Ascending aorta (tissue), 2 donors: ENCODE measurements at places on chromosomes 3 and 15. TPM values are rescaled to one million over a fixed set of nuclear protein-coding genes. Genes with fewer than 3 reads are reported as not detected.
A peak's percentile ranks its signal among the peaks of the same experiment; 100 is the strongest.

DNA sequence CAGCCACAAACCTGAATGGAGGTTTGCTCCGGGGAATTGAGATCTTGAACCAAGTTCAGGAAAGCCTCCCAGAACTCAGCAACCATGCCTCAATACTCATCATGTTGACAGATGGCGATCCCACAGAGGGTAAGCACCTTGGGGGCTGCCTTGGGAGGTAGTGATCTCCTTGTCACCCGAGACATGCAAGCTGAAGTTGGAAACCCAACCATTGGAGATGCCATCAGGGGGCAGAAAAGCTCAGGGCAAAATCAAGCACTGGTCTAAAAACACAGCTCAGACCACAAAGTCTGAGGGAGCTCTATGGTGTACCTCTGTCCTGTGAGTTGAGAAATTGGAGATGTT, 5.8 kb downstream of the ITIH1 start:
- no peak for DNase-seq

The NTRK3 gene
- 52.7 TPM for total RNA-seq

- no peak for DNase-seq
These were observed 254.2 kb upstream of the STT3B start for GRCh38 chr3:31278532-31278931.

The RBM6 gene
- total RNA-seq, result 84.7 TPM

DNA sequence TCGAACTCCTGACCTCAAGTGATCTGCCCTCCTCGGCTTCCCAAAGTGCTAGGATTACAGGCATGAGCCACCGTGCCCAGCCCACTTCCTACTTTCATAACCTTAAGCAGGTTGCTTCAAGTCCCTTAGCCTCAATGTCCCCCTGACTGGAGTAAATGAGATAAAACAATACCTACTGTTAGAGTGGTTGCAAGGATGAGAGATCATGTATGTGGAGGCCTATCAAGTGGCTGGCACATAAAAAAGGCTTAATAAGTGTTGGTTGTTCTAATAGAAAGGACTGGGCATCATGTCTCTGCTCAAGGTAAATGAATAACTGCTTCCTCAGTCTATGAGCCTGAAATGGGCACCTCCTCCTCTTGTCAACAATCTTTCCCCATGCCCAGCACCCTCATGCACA, 25.9 kb upstream of the UBE2E1 start:
- no peak for DNase-seq

DNA sequence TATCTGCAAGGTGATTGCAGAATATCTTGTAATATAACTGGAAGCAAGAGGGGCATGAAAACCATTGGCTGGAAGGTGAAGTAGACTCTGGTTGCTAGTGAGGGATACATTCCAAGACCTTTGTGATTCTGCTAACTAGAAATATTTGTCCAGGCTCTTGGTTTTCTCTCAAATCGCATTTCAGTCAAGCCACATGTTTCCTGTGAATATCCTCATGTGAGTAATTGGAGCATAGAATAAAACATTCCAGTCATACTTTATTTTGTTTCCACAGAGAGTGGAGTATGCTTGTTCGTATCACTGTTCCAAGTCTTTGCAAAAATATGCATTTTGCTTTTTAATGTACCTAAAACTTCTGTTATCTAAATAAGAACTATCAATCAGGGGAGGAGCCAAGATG, 850.0 kb downstream of the EPHA3 start:
- no peak for DNase-seq

The TLR9 gene
- not detected for total RNA-seq

GRCh38 chr3:15750143-15750542, 47.6 kb downstream of the ANKRD28 start:
- DNase-seq, result no peak

The NPHP3 gene
- total RNA-seq, result 11.9 TPM

DNA sequence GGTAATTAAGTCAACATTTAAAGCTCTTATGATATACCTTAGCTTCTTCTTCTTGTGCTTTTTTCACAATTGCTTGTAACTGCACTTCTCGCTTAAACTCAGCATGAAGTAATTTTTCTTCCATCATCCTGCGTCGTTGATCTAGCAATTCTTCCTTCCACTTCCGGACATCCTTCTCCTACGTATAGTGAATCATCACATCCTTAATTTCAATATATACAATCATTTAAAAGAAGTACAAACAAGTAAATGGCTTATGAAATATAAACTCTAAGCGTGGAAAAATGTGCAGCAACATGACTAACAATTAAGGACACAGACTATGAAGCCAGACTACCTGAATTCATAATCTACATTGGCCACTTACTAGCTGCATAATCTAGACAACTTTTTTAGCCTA, 151.4 kb downstream of the SCAPER start:
- no peak for DNase-seq

- DNase-seq, result peak; percentile 65
These were observed 128.7 kb downstream of the GHSR start for GRCh38 chr3:172319595-172319994.

The CNTN3 gene
- total RNA-seq, result 0.11 TPM

The AMIGO3 gene
- 0.43 TPM for total RNA-seq

The CALML4 gene
- total RNA-seq, result 0.85 TPM

- no peak for DNase-seq
These were observed 59.1 kb upstream of the PSMD6 start for GRCh38 chr3:64082411-64082810.
